ENCODE measurements at places on chromosomes 12 and 14.

DNA sequence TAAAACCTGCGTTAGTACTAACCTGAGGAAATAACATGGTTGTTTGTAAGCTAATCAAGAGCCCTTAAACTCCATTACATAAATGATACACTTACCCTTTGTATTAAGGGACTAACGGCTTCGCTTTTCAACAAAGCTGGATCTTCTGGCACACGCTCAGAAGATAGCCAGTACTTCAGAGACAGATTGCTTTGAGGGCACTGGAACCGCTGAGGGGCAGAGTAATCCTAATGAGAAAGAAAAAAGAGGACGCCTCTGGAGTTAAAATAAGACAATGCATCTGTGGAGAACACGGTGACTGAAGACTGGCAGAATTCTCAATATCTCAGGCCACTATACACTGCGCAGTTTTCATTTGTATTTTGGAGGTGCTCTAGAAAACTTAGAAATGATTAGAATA is 1.5 kb upstream of the KTN1 start:
- no peak for DNase-seq

DNA sequence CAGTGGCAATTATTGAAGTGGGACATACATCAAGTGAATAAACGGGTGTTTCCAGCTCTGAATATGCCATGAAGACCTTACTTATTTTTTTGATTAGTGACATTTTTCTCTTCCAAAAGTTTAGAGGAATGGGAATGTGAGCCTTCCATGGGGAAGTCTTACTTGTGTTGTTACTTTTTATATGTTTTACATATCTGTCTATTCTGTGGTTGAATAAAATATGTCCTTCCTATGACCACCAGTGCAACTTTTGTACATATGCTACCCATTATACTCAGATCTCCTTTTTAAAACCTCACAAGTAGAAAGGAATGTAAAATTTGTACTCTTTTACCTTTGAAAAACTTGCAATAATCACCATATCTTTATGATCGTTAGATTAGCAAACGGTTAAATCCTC is 132.7 kb downstream of the MSRB3 start:
- no peak for DNase-seq

GRCh38 chr12:10959804-10960203 is 20.7 kb upstream of the TAS2R14 start:
- no peak for DNase-seq

- no peak for DNase-seq
Observed at GRCh38 chr14:105411985-105412770, 7.4 kb upstream of the MTA1 start.

GRCh38 chr12:113133666-113134065 is 1.9 kb downstream of the RASAL1 start:
- DNase-seq, result no peak

DNA sequence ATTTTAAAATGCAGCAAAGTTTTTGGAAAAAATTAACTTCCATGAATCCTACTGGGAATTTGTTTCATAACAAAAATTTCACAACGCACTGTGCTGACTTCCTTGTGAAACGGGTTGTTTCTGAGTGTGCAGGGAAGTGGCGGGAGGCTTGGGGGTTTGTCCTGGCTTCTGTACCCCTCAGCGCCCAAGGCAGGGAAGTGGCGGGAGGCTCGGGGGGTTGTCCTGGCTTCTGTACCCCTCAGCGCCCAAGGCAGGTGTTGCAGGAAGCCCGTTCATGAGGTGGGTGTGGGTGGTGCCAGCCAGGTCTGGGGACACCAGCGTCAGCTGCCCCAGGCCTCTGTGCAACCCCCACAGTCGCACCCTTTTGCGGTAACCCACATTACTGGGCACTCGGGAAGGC is 25.1 kb downstream of the ADGRD1 start:
- no peak for DNase-seq

GRCh38 chr14:60884134-60884533 is 96.7 kb downstream of the TRMT5 start:
- DNase-seq, result no peak

GRCh38 chr14:84375235-84375634 is 1154.7 kb upstream of the FLRT2 start:
- DNase-seq, result no peak

GRCh38 chr14:32764131-32764530 is 174.5 kb upstream of the NPAS3 start:
- DNase-seq, result no peak

DNA sequence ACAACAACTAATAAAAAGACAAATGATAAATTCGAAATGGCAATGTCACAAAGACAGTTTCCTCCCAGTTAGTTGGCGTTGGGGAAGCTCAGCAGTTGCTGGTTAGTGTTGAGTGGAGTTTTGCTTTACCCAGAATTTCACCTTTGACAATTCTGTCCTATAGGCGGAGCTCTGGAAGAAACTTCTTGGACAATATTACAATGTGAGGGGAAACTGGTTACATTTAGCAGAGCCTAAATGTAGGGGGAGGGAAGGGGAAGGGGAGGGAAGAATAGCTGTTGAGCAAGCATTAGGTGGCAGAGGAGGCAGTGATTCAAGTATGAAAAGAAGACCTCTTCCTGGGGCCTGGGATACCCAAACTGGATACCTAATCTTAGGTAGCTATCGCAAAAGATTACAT is 51.4 kb downstream of the BDKRB1 start:
- DNase-seq, result no peak

All from activated gamma-delta T cell treated with anti-CD3 and anti-CD28 coated beads, Interleukin-2, amount 50 U/mL, for 16 hours (primary cell).